ENCODE measurements at places on chromosomes 16 and 17.

DNA sequence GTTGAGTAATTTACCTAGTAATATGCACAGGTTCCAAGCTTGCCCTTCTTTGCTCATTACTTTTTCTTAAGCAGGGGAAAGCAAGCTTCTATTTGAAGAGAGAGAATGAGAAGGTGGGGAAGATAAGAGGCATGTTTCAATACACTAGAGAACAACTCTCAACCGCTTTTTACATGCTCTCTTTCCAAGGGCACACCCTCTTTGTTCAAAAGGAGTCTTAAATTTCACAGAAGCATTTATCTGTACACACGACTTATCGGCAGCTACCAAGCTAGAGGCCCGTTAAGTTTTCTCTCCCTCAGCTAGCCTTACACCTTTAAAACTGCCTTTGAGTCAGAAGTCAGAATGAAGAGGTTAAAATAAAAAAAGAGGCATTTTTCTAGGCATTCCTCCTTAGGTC, 79.6 kb downstream of the STH start:
- DNase-seq, result peak; percentile 9

DNA sequence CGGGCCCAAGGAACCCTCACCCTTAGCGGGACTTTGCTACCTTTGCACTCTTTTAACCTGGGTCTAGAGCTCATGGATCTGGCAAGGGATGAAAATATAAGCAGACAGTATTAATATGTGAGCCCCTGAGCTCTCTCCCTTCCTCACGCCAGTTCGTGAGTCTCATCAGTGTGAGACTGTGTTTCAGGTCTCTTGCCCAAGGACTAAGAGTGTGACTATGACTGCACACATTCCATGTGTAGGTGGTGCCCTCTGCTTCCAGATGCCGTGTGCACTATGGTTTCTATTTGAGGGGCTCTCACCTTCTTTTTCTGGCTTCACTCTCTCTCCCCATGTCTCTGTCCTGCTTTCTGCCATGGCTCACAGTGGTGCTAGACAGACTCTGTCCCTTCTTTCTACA, 40.5 kb downstream of the DHRS7B start:
- DNase-seq, result no peak

DNA sequence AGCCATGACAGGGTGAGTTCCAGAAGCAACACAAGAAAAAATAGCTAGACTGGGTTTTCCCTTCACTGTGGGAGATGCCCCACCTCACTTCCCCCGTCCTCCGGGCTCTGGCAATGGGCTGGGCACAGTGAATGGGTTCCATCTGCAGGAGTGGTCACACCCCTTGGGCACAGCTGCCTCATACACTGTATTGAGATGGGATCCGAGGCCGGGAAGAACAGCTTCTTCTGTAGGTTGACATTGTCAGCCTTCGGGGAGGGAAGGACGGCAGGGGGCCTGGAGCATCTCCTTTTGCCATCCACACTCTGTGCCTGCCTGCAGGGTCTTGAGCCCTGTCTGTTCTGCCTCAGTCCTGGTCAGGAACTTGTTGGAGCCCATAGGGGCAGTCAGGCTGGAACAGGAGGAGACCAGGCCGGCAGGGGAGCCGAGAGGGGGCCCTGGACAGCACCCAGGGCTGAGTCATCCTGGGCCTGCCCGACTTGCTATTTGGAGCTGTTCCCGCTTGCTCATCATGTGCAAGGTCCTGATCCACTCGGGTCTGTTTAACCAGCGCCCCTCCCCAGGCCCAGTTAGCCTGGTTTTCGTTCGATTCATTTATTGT, 286.7 kb downstream of the SEC14L1 start:
- no peak for DNase-seq

- no peak for DNase-seq
Observed at GRCh38 chr16:31286421-31287032, 26.8 kb downstream of the ITGAM start.

- no peak for DNase-seq
Observed at GRCh38 chr17:19508577-19508867, 25.1 kb upstream of the SLC47A1 start.

DNA sequence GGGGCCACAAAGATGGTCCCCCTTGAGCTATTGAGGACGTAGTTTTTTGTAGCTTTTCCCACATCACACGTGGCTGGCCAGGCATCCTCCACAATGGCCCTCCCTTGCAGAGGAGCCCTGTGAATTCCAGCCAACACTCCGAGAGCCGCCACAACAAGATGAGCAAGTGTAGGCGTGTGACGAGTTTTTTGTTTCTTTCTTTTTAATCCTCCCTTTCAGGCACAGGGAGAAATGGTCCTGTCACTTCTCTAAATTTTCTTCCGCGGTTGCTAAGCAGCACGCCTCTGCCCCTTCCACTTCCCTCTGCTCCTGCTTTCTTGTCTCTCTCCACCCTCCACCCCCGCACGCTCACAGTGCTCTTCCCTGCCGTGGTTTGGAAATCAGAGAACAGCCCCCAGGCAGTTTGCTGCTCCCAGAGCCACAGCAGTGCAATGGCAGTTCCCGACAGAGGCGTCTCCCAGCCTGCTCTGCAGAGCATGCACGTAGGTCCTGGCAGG, 68.0 kb upstream of the MRTFB start:
- no peak for DNase-seq

GRCh38 chr16:28491230-28491969, 474 bp downstream of the CLN3 start:
- DNase-seq, result no peak

- DNase-seq, result no peak
Observed at GRCh38 chr17:82152114-82152513, 54.1 kb upstream of the FASN start.

- DNase-seq, result no peak
Observed at GRCh38 chr16:50991006-50991405, 160.1 kb downstream of the SALL1 start.

DNA sequence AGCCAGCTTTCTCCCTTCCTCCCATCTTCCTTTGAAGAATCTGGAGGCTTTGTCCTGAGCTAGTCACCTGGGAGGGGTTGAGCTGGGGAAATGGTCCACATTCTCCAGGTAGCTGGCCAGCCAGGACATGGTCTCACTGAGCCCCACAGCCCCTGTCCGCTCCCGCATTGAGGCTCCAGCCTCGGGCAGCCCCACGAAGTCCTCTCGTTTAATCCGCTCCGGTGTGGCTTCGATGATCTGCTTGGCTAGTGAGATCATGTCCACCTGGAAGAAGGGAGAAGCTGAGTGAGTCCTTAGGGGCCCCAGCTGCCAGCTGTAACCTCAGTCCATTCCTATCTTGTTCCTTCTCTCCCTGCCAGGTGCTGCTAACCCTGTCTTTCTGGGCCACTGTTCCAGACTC, 2.7 kb upstream of the SPAG7 start:
- no peak for DNase-seq

DNA sequence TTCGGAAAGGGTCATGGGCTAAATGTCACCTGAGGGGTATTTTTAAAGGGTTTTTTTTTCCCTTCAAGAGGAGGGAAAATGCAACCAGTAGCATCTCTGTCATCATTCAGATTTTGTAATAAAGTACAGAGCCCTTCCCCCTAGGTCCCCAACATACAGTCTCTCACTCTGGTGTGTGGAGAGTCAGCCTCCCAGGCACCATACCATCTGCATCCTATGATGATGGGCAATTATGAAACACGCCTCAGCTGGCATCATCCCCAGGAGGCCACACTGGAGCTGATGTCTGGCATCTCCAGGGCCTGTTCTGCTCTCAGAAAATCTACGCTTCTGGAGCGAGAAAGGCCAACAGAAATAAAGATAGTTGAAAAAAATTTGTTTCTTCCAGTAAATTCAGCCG, 32.0 kb downstream of the TBX4 start:
- no peak for DNase-seq

DNA sequence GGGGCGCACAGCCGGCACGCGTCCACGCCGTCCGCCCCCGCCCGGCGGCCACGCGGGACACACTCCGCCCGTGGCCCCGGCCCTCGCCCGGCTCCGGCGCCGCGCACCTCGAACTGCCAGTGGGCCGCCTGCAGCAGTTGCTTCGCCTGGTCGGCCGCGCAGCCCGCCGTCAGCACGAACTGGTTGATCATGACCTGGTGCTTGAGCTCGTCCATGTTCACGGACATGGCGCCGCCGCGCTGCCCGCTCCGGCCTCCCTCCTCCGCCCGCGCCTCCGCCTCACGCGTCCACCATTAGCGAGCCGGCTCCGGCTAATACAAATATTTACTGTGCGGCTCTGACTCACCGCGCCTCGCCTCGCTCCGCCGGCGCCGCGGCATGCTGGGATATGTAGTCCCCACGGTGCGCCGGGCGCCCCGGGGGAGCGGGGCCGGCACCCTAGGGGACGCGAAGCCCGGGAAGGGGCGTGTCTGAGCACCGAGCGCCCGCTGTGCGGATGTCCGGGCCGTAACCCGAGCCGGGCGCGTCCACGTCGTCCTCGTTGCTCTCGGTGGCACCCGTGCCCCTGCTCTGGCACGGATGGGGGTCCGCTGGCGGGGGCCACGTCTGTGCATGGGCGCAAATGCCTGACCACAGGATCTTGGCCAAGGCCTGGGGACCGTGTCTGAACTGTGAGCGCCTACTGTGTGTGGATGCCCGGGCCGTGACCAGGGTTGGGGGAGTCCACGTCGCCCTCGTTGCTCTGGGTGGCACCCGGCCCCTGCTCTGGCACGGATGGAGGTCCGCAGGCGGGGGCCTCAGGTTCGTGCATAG, at the start of gene UBALD1:
Gene UBALD1, minus strand, starts transcription at position 318 of the 813 bp plus-strand sequence. Its CDS starts 91 bp downstream, at position 227.
- DNase-seq, result peak; percentile 4

DNA sequence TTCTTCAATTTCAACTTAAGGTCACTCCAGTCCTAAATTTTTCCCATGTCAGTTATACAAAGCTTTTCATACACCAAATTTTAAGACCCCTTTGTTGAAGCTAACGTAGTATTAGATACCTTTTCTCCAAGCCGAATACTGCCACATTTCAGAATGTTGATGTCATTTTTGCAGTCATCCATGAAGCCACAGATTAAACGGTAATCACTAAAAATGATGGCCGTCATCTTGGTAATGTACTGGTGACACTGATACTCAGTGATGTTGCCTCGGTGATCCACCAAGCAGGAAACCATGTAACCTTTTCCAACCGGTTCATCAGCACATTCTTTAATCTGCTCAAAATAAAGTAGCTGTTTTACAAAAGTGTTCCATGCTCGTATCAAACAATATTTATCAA, 82.1 kb upstream of the CLEC18B start:
- no peak for DNase-seq

GRCh38 chr16:11602321-11602720, 15.6 kb upstream of the LITAF start:
- no peak for DNase-seq

- no peak for DNase-seq
Observed at GRCh38 chr16:67953641-67954375, 9.9 kb upstream of the LCAT start.

DNA sequence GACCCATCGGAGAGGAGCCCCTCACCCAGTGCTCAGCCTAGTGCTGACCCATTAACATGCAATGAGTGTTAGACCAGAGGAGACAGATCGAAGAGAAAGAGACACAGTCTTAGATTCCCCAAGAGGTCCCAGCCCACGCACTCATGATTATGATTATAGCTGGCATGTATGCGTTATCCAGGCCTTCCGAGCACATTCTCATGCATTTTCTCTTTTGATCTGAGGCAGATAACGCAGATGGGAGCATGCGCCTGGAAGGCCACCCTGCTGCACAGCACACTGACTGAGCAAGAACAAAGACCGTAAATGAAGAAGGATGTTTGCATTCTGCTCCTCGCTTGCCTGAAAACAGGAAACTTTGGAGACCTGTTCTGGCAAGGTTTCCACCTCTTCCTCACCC, 232.7 kb downstream of the SOX9 start:
- DNase-seq, result no peak

DNA sequence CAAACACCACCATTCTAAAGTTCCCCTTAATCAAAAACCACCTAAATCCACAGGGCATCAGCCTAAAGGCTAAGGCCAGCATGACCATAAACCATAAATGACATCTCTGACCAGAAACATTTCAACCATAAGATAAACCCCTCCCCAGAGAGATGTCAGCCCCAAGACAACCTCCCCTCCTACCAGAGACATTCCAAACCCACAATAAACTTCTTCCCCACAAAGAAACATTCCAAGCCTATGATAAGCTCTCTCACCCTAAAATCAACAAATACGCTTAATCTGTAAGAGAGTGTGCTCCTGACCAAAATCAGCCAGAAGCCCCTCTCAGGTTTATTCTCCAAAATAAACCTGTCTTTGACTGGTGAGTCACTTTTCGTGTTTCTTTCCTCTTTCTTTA, 54.8 kb downstream of the SLFN5 start:
- DNase-seq, result no peak

GRCh38 chr17:15453782-15454181, 13.6 kb downstream of the CDRT4 start:
- DNase-seq, result no peak

DNA sequence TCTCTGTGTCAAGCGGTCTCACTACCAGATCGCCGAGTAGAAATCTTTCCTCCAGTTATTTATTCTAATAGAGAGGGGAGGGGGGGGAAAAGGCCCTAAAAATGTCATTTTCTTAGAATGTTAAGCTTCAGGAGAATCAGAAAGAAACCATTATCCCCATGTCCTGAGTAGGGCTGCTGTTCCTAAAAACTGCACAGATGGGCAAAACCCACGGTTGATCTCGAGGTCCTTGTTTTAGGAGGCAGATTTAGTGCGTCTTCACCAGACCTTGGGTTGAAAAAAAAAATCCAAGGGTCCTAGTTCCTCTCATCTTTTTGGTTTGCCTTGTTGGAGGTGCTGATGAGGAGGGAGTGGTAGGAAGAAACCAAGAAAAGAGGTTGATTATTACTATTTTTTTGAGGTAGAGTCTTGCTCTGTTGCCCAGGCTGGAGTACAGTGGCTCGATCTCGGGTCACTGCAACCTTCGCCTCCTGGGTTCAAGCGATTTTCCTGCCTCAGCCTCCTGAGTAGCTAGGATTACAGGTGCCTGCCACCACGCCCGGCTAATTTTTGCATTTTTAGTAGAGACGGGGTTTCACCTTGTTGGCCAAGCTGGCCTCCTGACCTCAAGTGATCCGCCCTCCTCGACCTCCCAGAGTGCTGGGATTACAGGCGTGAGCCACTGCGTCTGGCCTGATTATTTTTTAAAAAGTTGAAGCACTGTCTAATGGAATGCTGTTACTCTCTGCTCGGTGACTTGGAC, 1.4 kb downstream of the CBFB start:
- no peak for DNase-seq

All from NCI-H187 (cell line).